ENCODE measurements at places on chromosomes 7 and 10. TPM values are rescaled to one million over a fixed set of nuclear protein-coding genes. Genes with fewer than 3 reads are reported as not detected.
A peak's percentile ranks its signal among the peaks of the same experiment; 100 is the strongest.

- DNase-seq: no peak
These were observed 84.2 kb downstream of the CACNA2D1 start for GRCh38 chr7:82359426-82359825.

DNA sequence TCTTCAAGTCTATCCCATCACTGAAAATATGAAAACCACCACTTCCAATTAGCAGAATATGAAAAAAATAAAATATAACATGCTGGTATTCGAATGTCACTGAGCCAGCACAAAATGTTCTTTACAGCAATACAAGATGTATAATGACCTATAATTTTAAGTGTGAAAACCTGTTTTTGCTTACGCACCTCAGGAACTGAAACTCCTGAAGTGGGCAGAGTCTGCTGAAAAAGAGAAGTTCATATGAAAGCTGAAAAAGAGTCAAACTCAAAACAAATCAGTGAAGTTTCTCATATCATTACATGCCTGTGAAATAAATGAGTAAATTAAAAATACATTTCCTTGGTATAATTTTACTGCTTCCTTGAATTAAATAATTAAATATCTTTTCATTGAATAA is 272.5 kb downstream of the DGKB start:
- no peak for DNase-seq

- no peak for DNase-seq
These were observed 83.4 kb upstream of the SEMA3E start for GRCh38 chr7:83732305-83732704.

GRCh38 chr10:70053218-70053840 is 683 bp downstream of the MACROH2A2 start:
- peak; percentile 46 for DNase-seq

DNA sequence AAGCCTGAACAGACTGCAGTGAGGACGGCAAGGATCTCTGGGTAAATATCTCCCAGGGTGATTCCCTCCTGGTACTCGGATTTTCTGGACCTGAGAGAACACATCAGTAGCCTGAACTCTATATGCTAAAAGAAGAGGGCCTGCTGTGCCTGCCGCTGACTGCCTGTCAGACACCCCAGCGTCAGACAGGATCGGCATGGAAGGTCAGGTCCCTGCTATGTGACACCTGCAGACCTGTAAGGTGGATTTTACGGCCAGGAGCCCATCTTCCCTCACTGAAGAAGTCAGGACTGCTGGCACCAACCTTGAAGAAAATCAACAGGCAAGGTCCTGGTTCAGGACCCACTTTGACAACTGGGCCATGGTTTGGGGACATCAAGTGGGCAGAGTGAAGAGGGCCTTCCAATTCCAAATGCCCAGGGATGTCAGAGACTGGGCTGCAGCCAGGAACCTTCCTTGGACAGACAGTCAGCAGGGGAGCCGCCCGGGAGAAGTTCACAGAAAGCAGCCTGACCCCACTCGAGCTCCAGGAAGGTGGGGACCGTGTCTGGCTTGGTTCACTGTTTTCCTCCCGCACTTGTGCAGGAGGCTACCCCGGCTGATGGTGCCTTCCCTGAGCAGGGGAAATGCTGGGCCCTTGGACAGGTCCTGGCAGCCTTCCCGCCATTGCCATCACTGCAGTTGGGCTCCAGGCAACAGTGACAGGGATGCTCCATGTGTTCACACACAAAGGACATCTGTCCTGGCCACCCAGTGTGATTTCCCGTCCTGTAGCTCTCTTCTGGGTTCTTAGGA is 91.8 kb upstream of the LANCL2 start:
- no peak for DNase-seq

DNA sequence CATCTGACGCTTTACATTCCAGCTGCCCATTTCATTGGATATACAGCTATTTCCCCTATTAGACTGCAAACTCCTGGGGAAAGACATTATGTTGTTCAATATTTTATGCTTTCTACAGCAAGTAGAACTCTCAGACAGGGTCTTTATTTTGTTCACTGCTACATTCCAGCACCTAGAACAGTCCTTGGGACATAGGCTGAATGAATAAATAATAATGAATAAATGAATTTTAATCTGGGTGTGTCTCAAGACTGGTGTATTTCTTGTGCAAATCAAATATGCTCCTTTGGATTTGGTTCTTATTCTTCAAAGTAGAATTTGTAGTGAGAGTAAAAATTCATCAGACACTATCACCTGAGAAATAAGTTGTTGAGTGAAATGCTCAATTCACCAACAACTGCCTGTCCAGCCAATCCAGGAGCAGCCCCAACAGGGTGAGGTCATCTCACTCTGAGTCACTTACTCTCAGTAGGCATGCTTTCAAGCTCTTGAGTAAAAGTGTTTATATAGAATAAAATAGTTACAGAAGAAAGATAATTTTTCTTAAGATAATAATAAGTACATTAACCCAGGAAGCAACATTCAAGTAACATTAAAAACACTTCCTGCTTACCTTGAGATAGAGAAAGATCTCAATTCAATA is 287.5 kb upstream of the NPVF start:
- DNase-seq: no peak

GRCh38 chr7:6074612-6075380 is 43.6 kb downstream of the ANKRD61 start:
- no peak for DNase-seq

DNA sequence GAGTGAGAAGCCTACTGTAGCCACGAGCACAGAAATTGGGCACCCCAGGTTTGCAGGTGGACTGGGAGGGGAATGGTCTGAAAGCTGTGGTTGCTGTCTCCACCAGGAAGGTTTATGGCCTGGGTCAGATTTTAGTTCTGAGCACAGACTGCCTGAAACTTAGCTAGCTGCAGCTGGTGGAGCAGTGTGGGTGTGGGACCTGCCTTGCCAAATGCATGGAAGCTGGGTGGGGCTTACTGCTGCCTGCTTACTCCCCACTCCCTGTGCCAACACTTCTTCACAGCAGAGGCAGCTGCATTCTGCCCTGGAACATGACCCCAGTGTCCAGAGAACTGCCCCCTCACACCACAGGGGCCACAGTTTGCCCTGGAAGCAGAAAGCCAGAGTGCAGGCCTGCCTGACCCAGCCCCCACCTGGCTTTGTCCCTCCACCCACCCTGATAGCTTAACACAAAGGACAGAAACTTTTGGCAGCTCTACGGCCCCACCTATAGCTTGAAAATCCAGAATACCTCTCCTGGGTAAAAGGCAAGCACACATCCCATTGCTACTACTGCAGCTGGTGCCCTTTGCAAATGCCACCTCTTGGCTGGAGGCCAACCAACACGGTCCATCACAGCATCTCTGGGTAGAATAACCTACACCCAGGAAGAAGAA is 281.6 kb downstream of the AGMO start:
- peak; percentile 35 for DNase-seq

DNA sequence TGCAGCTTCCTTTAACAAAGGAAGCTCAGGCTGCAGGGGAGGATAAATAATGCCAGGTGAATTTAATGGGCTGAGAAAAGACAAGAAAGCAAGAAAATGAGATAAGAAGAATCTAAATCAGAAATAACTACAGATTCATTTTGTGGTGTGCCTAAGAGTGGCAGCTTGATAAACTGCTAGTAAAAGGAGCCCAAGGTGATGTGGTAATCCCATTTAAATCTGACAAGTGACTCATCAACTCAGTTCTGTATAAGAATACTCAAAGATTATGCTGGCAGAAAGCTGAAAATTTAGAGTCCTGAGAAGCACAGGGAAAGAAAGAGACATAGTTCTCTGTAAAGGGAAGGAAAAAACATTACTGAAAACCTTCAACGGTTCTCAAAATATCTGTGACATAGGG is 109.4 kb upstream of the PDE1C start:
- no peak for DNase-seq

DNA sequence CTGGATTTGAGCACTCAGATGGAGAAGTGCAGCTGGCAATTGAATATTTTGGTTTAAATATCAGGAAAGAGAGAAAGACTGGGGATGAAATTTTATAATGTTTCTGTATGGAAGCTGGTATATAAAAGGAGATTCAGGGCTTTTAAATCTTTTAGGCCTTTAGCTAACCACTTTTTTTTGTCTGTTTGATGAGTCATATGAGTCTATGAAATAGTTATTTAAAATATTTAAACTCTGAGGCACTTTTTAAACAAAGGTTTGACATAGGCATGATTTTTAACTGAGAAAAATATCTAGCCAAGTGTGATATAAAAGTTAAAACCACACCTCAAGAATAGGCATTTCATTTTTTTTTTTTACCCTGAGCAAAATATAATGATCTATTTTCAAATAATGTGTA is 944.3 kb downstream of the GATA3 start:
- DNase-seq: no peak

GRCh38 chr7:22356010-22356691 is 803 bp downstream of the RAPGEF5 start:
- no peak for DNase-seq

- DNase-seq: no peak
These were observed 233.6 kb upstream of the SEMA3E start for GRCh38 chr7:83882551-83882950.

DNA sequence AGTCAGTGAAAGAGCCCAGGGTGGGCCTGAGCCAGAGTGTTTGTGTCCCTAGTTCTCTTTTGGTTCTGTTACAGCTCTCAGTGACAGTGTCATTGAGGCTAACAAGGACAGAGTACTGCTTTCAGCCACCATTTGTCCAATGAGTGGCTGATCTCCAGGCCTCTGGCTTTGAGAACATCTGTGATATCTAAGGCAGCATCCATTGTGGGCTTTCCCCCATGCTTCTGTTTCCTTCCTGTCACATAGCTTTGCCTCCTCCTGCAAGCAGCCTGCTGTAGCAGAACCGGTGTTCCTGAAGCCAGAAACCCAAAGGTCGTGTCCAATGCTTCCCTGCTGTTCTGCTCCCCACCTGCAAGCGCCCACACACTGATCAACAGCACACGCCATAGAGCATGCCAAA is 68.4 kb downstream of the IKZF1 start:
- DNase-seq: no peak

DNA sequence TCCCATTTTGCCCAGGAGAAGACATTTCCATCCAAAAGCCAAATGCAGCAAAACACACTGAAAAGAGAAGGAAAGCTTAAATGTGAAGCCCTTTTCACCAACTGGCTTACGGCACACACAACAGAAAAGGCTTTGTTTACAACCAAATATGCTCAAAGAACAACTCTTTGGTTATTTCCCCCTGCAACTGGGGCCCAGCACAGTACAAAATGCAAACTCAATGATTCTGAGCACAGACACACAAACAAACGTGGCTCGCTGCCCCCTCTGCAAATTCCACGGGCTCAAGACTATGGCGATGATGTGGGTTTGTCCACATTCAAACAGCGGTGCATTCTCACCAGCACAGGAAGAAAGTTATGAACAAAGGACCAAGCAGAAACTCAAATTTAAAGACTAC is 5.3 kb downstream of the CPXM2 start:
- DNase-seq: no peak

GRCh38 chr10:124649214-124649613 is 95.0 kb downstream of the FAM53B start:
- peak; percentile 67 for DNase-seq

GRCh38 chr7:29449569-29450260 is 113.9 kb upstream of the PRR15 start:
- no peak for DNase-seq

DNA sequence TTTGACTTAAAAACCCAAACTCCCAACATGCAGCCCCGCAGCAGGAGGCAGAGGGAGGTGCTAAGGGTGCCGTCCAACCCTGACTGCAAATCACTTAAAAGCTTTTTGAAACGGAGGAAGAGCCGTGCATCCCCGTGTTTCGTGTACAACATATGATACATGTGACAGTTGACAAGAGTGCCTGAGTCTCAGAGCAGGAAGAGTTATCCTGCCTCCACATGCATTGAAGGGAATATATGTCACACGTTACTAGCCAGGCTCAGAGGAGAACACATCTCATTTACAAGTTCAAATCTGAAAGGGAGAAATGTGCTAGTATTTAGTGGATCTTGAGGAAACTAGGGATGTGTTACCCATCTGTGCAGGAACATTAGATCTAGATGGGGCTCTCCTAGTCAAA is 69.9 kb downstream of the SDK1 start:
- DNase-seq: no peak

GRCh38 chr10:90675621-90676020 is 182.2 kb downstream of the HTR7 start:
- DNase-seq: no peak

DNA sequence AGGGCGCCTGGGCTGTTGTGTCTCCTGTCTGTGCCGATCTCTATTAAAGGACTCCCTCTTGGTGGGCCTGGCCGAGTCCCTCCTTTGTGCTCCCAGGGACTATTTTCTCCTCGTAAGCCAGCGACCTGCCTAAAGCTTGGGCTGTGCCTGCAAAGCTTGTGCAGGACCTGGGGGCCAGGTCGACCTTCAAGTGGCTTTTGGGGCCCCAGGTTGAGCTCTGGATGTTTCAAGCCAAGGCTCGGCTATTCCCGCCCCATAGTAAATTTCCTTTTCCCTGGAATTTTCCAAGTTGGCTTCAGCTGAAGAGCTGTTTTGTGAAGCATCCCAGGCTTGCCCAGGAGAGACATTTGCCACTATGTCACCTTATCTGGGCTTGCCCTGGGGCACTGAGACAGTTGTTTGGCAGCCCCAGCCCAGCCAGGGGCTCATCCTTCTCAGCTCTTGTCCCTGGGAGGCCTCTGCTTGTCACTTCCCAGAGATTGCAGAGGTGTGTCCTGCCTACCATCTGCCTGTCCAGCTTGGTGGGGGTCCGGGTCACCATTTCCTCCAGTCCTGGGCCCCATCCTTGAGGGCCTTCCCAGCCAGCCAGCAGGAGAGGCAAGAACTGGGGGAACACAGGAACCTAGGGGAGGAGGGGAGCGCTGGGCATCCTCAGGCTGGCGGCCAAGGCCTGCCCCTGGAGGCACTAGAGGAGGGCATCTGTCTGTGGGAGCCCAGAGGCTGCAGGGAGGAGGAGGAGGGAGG is 20.2 kb downstream of the ZMIZ2 start:
- no peak for DNase-seq

GRCh38 chr10:103929381-103929921 is 11.5 kb upstream of the STN1 start:
- DNase-seq: no peak

- DNase-seq: no peak
These were observed 28.6 kb downstream of the TCERG1L start for GRCh38 chr10:131282961-131283360.

GRCh38 chr10:118723466-118723865 is 31.3 kb downstream of the CACUL1 start:
- no peak for DNase-seq

GRCh38 chr10:104268405-104268712 is 625 bp upstream of the GSTO2 start:
- no peak for DNase-seq

DNA sequence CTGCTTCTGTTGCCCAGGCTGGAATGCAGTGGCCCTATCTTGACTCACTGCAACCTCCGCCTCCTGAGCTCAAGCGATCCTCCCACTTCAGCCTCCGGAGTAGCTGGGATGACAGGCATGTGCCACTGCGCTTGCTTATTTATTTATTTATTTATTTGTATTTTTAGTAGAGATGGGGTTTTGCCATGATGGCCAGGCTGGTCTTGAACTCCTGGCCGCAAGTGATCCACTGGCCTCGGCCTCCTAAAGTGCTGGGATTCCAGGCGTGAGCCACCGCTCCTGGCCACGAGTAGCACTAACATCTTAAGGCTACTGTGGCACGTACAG is 70.9 kb downstream of the CARD11 start:
- DNase-seq: no peak

- DNase-seq: no peak
These were observed 137.5 kb downstream of the IMMP2L start for GRCh38 chr7:111424768-111425167.

The ITGA8 gene
- total RNA-seq: 1.1 TPM

The RABGEF1 gene
- total RNA-seq: 14.9 TPM

The CD36 gene
- total RNA-seq: 1,239 TPM

The CELF2 gene
- 67.7 TPM for total RNA-seq

The GSTO1 gene
- total RNA-seq: 173 TPM

The PRR15 gene
- not detected for total RNA-seq

The PMPCB gene
- 73.7 TPM for total RNA-seq

The OPN4 gene
- total RNA-seq: 0.40 TPM

The KCNH2 gene
- total RNA-seq: 88.9 TPM

The KIFBP gene
- total RNA-seq: 46.0 TPM

Measured in Right ventricle myocardium superior (tissue), 1 donor.